ENCODE measurements at places on chromosomes 4 and X. TPM values are rescaled to one million over a fixed set of nuclear protein-coding genes. Genes with fewer than 3 reads are reported as not detected.

DNA sequence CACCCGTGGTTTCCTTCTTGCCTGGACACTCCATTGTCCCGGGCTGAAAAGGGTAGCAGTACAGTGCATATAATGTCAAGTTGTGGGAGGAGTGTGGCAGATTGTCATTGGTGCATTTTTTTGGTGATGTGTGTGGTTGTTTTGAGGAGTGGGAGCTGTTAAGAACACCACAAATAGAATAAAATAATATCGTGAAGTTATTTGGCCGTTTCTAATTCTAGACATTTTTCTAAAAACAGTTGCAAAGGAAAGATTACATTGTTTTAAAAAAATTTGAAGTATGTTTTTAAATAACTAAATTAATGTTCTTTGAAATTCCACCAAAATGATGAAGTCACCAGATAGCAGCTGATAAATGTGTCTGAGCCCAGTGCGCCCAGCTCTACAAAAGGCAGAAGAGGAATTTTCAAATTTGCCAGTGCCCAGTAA is 1.3 kb downstream of the PKD2 start:
- DNase-seq: peak; percentile 8

DNA sequence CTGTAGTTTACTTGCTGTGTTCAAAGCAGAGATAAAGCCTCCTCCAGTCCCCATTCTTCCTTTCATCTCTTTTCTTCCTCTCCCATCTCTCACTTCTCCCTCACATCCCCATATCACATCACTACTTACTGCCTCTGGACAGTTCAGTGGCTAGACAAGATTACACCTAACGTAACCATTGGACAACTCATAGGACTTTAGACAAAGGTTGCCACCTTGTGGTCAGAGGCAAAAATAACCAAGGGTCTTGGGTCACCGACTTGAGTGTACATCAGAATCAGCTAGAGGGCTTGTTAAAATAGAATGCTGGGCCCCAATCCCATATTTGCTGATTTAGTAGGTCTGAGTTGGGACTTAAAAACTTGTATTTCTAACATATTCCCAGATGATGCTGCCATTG is 109.3 kb upstream of the DGKK start:
- DNase-seq: peak; percentile 55

- no peak for DNase-seq
Measured at GRCh38 chrX:150087612-150088011, 149.3 kb upstream of the EOLA2 start.

- DNase-seq: no peak
Measured at GRCh38 chr4:64216741-64217140, 192.5 kb downstream of the TECRL start.

DNA sequence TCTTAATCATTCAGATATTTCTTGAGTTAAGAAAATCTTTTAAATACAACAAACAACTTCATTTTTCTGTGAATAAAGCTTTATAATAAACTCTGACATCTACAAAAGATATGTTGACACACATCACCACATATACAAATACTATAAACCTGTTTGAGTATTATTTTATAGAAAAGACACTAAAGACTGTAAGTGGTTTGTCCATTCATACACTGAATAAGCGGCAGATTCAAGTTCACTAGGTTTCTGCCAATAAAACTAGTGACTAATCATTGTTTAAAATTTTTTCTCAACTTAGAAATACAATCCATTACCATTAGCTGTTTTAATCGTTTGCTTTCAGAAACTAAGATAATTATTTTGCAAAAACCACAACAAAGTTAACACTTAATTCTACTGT is 1900.0 kb downstream of the C4orf33 start:
- DNase-seq: no peak

- DNase-seq: peak; percentile 17
Measured at GRCh38 chr4:104490096-104490769, 4.5 kb downstream of the CXXC4 start.

DNA sequence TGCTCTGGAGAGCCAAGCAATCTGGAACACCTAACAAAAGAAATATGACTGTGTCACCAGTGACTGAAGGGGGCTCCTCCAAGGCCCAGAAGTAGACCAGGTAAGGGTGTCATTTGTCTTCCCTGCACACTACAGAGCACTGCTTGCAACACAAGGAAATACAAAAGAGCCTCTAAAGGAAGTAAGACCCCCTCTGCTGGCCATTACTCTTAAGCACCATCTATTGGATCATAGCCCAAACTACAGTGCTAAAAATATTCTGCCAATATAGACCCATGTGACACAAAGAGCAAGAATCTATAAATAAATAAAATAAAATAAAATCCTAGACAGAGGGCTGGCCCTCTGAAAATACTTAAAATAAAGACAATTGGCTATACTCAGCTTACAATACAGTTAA is 528.7 kb downstream of the TMA16 start:
- DNase-seq: no peak

- DNase-seq: no peak
Measured at GRCh38 chrX:63713526-63713925, 71.5 kb downstream of the ARHGEF9 start.

The SYTL4 gene
- total RNA-seq: not detected

The FSTL5 gene
- not detected for total RNA-seq

The RNF150 gene
- total RNA-seq: not detected
